Stimulated activated CD8-positive, alpha-beta memory T cell treated with anti-CD3 and anti-CD28 coated beads, Interleukin-4, amount 100 ng/mL, for 1 hour (primary cell): ENCODE measurements at places on chromosomes 11 and 22.

- no peak for DNase-seq
Measured at GRCh38 chr22:20267441-20268278, 458 bp downstream of the RTN4R start.

GRCh38 chr11:118888398-118888797, 4.7 kb downstream of the CXCR5 start:
- DNase-seq, result no peak

DNA sequence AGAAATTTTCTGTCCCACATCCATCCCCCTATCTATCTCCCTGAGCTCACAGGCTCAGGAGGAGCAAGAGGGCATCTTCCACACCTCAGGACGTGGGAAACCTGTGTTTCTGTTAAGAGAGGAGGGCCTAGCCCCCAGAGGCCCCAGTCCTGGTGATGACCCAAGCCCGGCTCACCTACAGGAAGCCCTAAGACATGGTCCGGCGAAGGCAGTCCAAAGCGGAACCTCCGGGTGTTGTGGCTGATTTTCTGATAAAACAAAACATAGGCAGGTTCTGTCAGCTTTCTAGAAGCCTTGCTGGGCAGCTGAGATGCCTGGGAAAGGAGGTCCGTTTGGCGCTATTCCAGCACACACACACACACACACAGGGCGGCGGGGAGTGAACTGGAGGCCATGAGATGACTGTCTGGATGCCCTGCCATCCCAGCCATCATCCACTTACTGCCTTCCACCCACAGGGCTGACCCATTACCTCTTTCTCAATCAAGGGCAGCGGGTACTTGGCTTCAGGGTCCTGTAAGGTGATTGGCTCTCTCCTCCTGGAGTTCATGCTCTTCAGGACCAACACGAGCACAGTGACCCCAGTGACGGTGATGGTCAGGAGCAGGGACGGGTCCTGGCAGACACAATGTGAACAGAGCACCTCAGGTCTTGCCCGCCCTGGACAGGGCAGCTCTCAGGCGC, 882 bp downstream of the CYB5R2 start:
- DNase-seq, result no peak

- DNase-seq, result no peak
Measured at GRCh38 chr22:38881464-38881871, 9.5 kb upstream of the CBX6 start.

DNA sequence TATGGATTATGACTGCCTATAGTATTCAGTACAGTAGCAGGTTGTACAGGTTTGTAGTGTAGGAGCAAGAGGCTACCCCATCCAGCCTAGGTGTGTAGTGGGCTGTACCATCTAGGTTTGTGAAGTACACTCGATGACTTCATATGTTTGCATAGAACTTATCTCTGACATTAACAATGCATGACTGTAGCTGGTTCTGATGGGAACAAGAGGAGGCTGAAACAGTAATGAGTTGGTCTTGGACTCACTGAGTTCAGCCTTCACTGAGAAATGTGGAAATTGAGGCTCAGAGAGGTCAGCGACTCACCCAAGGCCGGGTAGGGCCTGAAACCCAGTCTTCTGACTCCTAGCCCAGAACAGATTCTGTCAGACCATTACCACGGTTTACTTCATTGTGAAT, 13.0 kb downstream of the MYO7A start:
- DNase-seq, result no peak

GRCh38 chr22:32622004-32622743, 147.6 kb downstream of the FBXO7 start:
- no peak for DNase-seq

DNA sequence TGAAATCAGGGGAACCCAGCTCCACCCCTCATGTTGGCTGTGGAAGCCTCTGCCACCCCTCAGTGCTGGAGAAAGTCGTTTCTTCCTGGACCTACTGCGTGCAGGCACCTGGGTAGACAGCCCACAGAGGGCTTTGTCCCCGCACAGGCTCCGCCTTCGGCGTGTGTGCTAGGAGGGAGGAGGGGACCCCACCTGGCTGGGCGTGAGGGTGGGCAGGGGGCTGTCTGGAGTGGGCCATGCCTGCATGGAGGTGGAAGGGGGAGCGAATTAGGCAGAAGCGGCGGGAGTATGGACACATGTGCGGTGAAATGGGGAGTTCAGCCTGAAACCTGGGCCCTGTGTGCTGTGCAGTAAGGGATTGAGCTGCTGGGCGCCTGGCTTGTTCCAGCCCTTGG, 49.3 kb downstream of the FBLN1 start:
- DNase-seq, result no peak

GRCh38 chr11:127003260-127003981, 2.9 kb upstream of the KIRREL3 start:
- no peak for DNase-seq

- DNase-seq, result no peak
Measured at GRCh38 chr11:107257710-107258109, 199.9 kb downstream of the CWF19L2 start.
